ENCODE measurements at places on chromosomes 3 and 15. TPM values are rescaled to one million over a fixed set of nuclear protein-coding genes. Genes with fewer than 3 reads are reported as not detected.

DNA sequence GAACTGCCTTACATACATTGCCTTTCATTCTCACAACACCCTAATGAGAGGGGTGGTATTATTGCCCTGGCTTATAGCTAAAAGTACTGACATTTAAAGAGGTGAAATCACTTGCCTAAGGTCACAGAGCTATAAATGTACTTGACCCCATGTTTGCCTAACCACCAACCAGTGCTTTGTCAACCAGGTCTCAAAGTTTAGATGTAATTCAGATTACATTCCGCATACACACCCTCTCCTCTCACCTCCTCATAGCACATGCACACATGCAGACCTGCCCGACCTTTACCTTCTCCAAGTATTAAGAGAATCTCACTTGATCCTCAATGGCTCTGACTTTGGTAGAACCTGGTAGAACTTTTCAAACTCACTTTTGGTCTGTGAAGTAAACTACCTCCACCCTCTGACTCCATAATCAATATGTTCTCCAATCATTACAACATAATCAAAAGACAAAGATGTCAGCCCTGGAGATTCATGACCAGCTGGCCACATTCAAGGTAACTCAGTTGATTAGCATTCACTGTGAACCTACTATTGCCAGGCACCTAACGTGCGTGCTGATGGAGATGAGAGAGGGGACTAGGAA is 63.2 kb upstream of the HES1 start:
- peaks cover 24% of the 10 kb centered on the region for H3K27me3 ChIP-seq
- H3K36me3 ChIP-seq: peaks cover 3% of the 10 kb centered on the region
- H3K27ac ChIP-seq: no peak overlapping the region
- DNase-seq: no peak

DLL4 gene
- 2.0 TPM for total RNA-seq

DNA sequence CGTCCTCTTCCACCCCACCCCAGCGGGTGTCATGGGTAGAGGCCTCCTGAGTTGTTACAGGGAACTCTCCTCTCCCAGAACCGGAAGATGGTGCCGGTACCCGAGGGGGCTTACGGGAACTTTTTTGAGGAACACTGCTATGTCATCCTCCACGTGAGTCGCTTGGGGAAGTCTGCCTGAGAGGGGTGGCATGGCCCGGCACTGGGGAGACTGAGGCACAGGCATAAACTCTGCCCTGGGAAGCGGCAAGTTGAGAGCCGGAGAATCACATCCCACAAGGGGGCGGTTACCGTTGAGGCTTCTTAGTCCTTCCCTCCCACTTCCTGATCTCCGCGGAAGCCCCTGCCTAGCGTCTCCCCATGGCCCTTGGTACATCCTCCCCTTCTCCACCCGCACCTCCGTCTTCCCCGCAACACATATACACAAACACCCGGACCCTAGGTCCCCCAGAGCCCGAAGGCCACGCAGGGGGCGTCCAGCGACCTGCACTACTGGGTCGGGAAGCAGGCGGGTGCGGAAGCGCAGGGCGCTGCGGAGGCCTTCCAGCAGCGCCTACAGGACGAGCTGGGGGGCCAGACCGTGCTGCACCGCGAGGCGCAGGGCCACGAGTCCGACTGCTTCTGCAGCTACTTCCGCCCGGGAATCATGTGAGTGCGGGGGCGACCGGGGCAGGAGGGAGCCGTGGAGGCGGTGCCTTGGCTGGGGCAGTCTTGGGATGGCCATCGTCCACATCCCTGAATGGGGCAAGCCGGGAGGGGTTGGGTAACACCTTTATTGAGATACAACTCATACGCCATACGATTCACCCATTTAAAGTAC is 3.4 kb downstream of the VILL start:
- no peaks in the 10 kb centered on the region for H3K36me3 ChIP-seq
- no peak for DNase-seq
- H3K4me1 ChIP-seq: peaks cover 35% of the 10 kb centered on the region
- H3K27ac ChIP-seq: peak overlapping the region; percentile 43
- H3K27me3 ChIP-seq: peaks cover 4% of the 10 kb centered on the region
- H3K4me3 ChIP-seq: peak overlapping the region; percentile 88

- H3K4me1 ChIP-seq: peaks cover 45% of the 10 kb centered on the region
- H3K4me3 ChIP-seq: peak within 1 kb of the TSS; percentile 90
- no peak for DNase-seq
- no peaks in the 10 kb centered on the region for H3K27me3 ChIP-seq
- peak within 1 kb of the TSS; percentile 63 for H3K27ac ChIP-seq
Measured at GRCh38 chr3:183252973-183253527, at the start of gene B3GNT5. Gene B3GNT5 (plus strand): TSS chr3:183253253. CDS start chr3:183269799, 16,546 bp downstream.
